Upper lobe of left lung (tissue), 6 donors: ENCODE measurements at places on chromosomes 5 and 9.
A peak's percentile ranks its signal among the peaks of the same experiment; 100 is the strongest.

DNA sequence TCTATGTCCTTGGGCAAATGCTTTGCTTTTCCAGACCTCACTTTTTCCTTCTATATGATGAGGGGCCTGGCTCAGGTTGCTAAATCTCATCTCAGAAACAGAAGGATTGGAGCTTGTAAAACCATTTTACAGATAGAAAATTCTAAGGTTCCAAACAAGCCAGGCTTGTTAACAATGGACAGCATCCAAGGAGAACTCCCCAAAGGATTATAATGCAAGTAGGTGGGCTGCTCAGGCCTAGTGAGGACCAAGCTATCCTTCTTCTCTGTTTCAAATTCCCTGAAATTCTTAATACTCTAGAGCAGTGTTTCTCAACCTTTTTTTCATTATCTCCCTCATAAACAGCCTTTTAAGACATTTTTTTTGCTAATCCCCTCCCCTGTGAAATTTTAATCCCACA, 269.8 kb downstream of the TMEM38B start:
- no peak for DNase-seq

- peak; percentile 75 for DNase-seq
Measured at GRCh38 chr5:489689-490080, 34.6 kb downstream of the SLC9A3 start.

DNA sequence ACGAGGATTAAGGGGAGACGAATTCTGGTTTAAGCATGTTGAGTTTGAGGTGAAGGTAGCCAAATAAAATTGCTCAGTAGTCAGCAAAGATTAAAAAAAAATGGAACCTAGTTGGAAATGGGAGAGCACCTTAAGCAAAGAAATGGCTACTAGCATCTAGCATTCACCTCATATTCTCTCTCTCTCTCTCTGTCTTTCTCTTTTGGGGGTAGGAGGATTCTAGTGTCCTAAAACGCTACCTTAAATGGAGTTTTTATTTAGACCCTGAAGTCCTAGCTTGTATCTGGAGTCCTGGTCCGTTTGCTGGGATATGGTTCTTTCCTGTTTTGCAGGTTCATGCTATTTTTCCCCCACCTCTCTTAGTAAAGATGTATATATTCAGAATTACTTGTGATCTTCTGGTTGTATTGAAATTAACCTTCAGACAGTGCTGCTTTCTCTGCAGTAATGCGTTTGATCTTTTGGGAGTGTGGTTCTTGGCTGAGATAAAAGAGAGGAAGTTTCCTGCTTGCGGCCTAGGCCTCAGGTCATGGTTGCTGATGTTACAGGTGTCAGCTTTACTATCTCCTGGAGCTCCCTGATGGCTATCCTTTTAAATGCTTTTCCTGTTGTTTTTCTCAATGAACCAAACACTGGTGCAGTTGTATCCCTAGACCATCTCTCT, 8.0 kb downstream of the TGFBR1 start:
- DNase-seq: no peak

DNA sequence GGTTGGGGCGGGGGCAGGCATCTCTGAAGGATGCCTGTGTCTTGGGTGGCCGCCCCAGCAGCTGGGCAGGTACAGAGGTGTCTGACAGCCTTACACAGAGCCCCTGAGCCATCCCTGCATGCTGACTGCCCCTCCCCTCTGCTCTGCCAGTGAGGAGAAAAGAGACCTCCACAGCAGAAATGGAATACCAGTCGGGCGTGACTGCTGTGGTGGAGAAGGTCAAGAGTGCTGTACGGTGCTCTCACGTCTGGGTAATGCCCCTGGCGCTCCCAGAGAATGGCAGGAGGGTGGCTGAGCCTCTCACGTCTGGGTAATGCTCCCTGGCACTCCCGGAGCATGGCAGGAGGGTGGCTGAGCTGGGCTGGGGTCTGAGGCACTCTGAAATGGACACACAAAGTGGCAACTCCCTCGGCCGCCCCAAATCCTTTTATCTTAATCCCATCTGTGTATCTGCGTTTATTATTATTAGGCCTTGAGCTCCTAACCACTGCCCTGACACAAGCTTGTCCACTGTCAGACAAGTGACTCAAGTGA, 2.5 kb upstream of the RABL6 start:
- DNase-seq: no peak

DNA sequence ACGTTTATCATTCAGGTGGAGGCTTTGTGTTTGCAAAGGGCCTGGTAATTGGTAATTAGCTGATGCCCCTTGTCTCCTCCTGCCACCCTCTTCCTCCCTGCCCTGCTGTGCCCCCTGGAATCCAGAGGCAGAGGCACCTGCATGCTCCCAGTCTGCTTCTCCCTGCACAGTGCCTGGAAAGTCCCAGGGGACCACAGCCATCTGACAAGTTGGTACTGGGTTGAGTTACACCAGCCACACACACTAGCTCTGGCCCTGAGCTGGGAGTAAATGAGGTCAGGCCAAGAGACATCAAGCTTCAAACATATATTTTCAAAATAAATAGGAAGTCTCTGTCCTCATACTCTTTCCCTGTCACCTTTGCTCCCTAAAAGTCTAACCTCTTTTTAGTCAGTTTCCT, 56.3 kb downstream of the INSYN2B start:
- DNase-seq: no peak
